ENCODE measurements at places on chromosomes 2 and 18.

GRCh38 chr2:198657512-198658121 is 800.1 kb downstream of the SATB2 start:
- no peak for DNase-seq

- DNase-seq = no peak
Measured at GRCh38 chr2:237759176-237759575, 39.4 kb upstream of the RBM44 start.

GRCh38 chr2:181320638-181321037 is 136.5 kb upstream of the ITGA4 start:
- no peak for DNase-seq

DNA sequence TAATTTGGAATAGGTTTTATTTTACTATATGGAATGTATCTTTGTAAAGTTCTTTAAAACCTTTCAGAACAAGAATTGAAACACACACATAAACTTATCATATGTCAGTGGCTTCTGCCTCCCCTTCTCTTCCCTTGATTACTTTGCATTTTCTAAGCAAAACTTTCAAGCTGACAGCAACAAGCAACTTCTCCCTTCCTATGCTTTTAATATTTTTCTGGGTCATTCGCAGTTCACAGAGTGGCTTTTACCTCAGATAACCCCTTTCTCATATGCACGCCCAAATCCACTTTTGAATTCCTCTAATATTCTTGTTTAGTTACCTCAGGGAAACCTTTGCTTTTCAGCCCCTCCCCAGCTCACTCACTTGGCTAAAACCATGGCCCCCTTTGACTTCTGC is 36.7 kb upstream of the CDC42EP3 start:
- no peak for DNase-seq

DNA sequence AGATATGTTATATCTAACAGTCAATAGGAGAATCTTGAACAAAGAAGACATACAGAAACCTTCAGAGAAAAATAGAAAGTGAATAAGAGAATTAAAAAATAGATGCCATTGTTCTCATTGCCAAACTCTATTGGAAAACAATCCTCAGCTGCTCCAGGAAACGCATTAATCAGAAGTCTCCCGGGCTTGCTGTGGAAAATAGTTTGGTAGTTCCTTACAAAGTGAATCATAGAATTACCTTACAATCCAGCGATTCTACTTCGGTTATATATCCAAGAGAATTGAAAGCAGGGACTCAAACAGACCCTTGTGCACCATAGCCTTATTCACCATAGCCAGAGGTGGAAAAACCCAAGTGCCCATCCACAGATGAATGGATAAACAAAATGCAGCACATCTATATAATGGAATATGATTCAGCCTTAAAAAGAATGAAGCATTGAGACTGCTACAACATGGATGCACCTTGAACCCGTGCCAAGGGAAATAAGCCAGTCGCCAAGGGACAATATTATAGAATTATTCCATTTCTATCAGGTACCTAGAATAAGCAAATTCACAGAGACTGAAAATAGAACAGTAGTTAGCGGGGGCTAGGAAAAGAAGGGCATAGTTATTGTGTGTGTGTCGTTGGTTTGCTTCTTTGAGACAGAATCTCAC is 21.9 kb upstream of the CHRNA1 start:
- DNase-seq = no peak

DNA sequence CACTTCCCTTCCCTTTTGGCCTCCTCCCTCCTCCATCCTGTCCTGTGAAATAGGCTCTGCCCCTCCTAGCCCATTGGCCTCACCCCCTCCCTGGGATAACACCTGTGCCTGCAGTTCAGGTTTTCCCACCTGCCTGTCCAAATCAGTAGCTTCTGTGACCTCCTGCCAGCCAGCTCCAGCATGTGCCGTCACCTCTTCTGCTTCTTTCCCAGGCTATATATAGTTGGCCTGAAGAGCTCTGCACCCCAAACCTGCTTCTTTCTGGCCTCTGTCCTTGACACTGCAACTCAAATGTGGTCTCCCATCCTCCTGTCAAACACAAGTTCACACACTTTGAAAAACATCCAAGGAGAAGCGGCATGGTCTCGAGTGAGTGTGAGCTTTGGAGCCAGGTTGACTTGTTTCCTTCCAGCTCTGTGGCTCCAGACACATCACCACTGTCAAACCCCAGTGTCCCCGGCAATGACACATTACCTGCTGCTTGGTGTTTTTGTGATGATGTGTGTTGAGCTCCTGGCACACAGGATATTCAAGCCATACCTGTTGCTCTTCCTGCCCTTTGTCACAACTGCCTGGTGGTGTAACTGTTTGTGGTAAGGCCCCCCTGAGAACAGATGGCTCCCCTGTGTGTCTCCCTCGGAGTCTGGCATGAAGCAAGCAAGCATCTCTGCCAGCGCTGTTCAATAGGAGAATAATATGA is 143.6 kb upstream of the DAPL1 start:
- DNase-seq = no peak

DNA sequence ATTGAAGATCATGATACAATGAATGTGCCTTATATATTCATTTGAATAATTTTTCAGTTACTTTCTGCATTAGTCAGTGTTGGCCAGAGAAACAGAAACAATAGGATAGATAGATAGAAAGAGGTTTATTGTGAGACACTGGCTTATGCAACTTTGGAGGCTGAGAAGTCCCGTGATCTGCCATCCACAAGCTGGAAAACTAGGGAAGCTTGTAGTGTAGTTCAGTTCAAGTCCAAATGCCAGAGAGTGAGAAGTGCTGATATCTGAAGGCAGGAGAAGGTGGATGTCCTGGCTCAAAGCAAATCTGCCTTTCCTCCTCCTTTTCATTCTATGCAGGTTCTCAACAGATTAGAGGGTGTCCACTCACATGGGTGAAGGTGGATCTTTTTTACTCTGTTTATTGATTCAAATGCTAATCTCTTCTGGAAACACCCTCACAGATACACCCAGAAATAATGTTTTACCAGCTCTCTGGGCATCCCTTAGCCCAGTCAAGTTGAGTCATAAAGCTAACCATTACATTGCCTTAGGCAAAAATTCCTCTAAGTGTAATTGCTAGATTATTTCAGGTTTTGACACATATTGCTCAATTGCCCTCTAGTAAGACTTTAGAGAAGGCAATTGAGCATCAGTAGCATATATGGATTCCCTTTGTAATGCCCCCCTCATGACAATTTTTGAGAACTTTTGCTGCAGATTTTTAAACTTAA is 341.4 kb downstream of the LPIN1 start:
- DNase-seq = peak; percentile 90

DNA sequence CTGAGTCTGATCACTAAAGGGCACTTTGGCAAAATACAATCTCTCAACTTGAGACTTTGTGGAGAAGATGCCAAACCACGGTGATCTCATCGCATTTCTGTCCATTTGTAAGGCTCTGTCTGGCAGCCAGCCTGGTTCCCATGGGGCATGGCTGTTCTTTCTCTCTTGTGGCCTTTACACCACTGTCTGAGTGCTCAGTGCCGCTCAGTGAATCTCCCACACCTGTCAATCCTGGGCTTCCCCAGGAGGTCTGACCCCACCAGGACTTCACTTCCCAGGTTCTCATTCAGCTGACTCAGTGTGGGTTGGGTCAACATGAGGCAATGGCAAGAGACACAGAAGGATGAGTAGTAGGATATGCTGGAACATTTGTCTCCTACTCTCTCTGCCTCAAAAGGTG is 96.8 kb upstream of the TRIB2 start:
- DNase-seq = peak; percentile 75

GRCh38 chr2:113838744-113839444 is 51.0 kb upstream of the ACTR3 start:
- DNase-seq = no peak

DNA sequence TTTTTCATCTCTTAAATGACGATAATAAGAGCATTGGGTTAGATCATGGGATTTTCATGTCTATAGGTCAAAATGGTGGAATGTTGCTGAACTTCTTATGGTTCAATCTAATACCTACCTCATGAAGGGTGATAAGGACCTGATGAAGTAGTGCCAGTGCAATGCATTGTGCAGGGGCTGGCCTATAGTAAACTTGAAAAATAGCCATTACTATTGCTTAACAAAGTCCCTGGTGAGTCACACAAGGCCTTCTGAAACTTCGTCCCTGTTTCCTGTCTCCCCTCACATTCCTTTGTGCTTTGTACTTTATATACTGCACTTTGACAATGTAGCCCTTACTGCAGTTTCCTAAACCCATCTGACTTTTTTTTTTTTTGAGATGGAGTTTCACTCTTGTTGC is 515.9 kb downstream of the SLC4A3 start:
- peak; percentile 80 for DNase-seq

DNA sequence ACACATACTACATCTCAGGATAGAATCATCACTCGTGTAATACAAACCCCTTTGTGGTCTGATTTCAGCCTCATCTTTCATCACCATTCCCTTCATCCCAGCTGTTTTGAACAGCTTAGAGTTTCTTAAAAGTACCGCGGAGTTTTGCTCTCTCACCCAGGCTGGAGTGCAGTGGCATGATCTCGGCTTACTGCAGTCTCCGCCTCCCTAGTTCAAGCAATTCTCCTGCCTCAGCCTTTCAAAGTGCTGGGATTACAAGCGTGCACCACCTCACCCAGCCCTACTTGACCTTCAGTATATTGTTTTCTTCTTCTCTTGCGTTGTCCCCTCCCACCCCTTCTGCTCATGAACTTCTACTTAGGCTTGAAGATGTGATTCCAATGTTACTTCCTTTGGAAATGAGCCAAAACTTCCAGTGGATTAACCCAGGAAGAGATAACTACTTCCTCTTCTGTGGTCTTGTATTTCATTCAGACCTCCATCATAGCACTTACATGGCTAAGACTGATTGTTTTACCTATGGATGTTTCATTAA is 15.8 kb downstream of the ERLEC1 start:
- no peak for DNase-seq

GRCh38 chr2:41180387-41180786 is 728.5 kb upstream of the SLC8A1 start:
- no peak for DNase-seq

- DNase-seq = no peak
Measured at GRCh38 chr2:45439788-45440773, 171.0 kb downstream of the SRBD1 start.

GRCh38 chr2:102737431-102737830 is 24.4 kb upstream of the TMEM182 start:
- DNase-seq = no peak

DNA sequence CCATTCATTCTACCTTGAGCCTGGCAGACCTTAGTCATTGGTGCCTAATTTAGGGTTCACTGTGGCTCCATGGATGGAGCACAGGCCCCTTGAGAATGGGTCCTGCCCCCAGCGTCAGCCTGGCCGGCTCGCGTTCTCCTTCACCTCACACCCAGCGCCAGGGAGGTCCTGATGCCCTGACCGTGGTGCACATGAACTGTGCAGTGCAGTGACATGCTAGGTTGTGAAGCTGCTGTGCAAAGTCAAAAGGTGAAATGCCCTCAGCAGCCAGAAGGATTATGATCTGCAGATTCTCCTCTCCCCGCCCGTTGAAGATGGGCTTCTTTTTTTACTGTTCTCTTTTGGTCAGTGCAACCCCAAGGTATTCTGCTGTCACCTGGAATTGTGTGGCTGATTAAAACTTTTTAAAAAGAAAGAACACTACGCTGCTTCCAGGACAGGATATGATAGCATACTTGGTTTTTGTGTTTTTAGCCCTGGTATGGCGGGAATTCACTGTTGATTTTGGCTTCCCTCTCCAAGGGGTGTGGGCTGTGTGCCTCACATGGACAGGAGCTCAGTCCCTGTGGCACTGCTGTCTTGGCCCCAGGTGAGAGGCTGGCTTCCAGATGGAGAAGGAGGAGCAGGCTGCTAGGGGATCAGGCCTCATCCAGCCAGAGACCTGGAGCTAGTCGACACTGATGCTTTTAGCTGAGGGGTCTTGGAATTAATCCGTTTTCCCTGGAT is 49.4 kb upstream of the MCFD2 start:
- DNase-seq = peak; percentile 19

GRCh38 chr18:48740851-48741485 is 202.1 kb downstream of the CTIF start:
- no peak for DNase-seq

DNA sequence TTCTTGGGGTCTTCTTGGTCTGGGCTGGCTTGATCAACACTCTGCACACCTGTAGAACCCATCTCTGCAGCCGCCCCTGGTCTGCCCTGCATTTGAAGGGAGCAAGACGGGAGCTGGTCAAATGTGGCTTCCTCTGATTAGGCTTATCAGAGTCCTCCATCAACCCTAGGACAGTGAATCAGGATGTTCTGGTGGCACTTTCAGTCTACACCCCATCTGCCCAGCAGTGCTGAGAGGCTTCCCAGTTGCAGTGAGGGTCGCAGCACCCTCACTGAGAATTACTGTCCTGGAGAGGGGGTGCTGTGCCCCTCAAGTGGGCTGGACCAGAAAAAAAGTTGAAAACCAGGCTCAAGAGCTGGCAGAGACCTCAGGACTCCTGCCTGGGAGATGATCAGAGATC is 152.9 kb downstream of the DYSF start:
- no peak for DNase-seq

GRCh38 chr2:3595985-3596384 is 1.1 kb downstream of the COLEC11 start:
- DNase-seq = no peak

DNA sequence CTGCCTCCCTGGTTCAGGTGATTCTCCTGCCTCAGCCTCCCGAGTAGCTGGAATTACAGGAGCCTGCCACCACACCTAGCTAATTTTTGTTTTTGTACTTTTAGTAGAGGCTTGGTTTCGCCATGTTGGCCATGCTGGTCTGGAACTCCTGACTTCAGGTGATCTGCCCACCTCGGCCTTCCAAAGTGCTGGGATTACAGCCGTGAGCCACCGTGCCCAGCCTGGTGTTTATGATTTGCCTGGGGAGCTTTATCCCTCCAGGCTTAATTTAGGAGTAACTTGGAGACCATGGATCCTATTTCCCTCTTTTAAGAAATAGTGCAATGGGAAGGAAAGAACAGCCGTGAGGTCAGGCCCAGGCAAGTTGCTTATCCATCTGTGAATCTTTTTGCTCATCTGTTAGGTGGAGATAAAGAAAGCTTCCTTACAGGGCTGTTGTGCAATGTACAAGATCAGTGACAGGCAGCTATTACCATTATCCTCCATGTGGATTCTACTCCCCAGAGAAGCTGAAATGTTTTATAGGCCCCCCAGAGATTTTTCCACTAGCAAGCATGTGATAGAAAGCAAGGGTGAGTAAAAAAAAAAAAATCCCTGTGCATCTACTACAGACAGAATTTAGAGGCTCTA is 104.9 kb upstream of the MGAT5 start:
- DNase-seq = no peak

GRCh38 chr2:171247741-171248662 is 87.3 kb upstream of the TLK1 start:
- DNase-seq = no peak
